ENCODE measurements at places on chromosomes 7 and 10.

- peak; percentile 78 for DNase-seq
Measured at GRCh38 chr10:124743191-124744101, 732 bp downstream of the FAM53B start.

GRCh38 chr7:3650844-3651243 lies 349.8 kb downstream of the SDK1 start:
- DNase-seq, result no peak

- DNase-seq, result peak; percentile 81
Measured at GRCh38 chr10:124686707-124687376, 57.3 kb downstream of the FAM53B start.

- DNase-seq, result no peak
Measured at GRCh38 chr10:118986815-118987790, 42.4 kb upstream of the NANOS1 start.

- DNase-seq, result no peak
Measured at GRCh38 chr7:127447326-127447945, 54.9 kb upstream of the ZNF800 start.

GRCh38 chr7:86665669-86666068 lies 22.0 kb downstream of the GRM3 start:
- no peak for DNase-seq

- no peak for DNase-seq
Measured at GRCh38 chr10:63614371-63614891, 93.2 kb downstream of the REEP3 start.

GRCh38 chr10:3783316-3783681 lies 1.7 kb downstream of the KLF6 start:
- DNase-seq, result no peak

DNA sequence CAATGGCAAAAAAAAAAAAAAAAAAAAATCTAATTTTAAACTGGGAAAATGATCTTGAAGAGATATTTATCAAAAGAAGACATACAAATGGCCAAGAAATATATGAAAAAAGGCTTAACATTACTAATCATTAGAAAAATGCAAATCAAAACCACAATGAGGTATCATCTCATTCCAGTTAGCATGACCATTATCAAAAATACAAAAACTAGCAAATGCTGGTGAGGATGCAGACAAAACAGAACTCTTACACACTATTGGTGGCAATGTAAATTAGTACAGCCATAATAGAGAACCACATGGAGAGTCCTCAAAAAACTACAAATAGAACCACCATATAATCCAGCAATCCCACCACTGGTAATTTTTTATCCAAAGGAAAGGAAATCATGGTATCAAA lies 489.6 kb downstream of the TNS3 start:
- DNase-seq, result no peak

- DNase-seq, result no peak
Measured at GRCh38 chr10:83925133-83925532, 214.2 kb upstream of the GHITM start.

DNA sequence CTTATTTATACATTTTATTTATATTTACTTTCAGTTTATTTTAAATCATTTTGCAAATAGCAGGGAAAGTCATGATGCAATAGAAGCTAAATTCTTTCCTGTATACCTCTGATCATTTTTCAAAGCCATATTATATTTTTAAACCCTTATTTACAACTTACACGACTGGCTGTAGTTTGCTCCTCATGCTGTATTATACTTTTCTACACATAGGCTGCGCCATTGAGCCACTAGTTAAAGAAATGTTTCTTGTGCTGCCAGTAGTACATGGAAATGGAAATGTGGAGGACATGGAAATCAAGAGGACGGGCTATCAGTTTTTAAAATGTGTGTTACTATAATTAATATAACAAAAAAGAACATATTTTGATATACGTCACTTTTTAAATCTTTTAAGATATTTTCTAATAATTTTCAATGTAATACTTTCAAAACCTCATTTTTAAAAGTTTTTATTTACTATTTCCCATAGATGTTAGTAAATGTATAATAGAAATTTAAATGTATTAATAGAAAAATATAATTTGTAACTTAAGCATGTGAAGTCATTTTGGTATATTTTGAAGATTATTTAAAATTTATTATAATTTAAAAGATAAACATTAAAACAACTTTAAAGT lies 118.5 kb downstream of the VTI1A start:
- DNase-seq, result no peak

DNA sequence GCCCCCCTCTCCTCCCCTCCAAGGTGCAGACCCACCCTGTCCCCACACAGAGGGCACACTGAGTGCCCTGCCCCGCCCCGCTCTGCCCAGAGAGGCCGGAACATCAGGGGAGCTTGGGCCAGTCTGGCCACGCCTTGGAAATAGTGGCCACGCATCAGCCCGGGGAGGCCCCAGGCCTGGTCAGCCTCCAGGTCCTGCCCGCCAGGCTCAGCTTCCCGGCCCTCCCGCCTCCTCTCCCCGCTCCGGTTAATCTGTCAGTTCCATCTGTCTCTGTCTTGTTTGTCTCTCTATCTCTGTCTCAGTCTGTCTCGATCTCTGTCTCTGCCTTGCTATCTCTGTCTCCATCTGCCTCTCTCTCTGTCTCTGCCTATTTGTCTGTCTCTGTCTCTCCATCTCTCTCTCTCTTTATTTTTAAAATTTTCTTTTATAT lies 28.9 kb upstream of the TNRC18 start:
- DNase-seq, result no peak

- DNase-seq, result no peak
Measured at GRCh38 chr10:121260377-121260776, 337.9 kb downstream of the FGFR2 start.

- DNase-seq, result no peak
Measured at GRCh38 chr7:25901658-25902057, 250.3 kb upstream of the NFE2L3 start.

- DNase-seq, result no peak
Measured at GRCh38 chr10:69797959-69798358, 3.7 kb upstream of the COL13A1 start.
